ENCODE measurements at places on chromosomes 6 and 20.

- no peak for DNase-seq
These were observed 67.3 kb downstream of the SCML4 start for GRCh38 chr6:107756660-107757355.

DNA sequence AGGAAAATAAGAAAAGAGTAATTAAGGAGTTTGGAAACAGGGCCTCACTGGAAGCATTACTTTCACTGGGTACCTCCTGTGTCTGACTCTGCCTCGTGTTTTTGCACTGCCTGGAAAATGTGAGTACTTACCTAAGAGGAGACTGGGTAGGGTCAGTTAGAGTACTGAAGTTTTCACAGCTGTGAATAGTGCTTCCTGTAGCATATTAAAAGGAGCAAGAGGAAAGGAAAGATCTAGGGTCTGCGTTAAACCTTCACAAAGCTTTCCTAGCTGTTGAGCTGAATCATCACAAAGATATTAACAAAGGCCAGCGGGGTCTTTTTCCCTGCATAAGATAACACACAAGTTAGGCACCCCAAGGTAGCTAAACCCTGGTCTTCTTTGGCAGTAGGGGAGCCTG, 82.3 kb downstream of the MLIP start:
- DNase-seq: no peak

DNA sequence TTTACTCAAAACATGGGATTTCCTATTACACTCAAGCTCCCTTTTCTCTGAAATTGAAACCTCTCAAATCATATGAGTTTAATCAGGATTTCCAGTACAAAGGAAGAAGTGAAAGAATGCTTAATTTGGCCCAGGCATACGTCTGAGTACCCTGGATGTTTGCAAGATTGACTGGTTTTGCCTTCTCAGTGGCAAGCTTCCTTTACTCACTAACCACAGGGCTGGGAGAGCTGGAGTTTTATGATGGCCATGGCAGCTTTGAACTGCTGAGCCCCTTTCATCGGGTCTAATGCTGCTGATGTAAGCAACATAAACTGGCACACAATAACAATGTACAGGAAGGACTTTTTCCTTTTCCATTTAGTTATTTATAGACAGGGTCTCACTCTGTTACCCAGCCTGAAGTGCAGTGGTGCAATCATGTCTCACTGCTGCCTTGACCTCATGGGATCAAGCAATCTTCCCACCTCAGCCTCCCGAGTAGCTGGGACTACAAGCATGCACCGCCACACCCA, 194.8 kb downstream of the SLC35F1 start:
- no peak for DNase-seq

GRCh38 chr20:40815156-40816038, 126.4 kb upstream of the MAFB start:
- DNase-seq: no peak

- DNase-seq: peak; percentile 85
These were observed 178.2 kb downstream of the FOXC1 start for GRCh38 chr6:1787894-1788293.

DNA sequence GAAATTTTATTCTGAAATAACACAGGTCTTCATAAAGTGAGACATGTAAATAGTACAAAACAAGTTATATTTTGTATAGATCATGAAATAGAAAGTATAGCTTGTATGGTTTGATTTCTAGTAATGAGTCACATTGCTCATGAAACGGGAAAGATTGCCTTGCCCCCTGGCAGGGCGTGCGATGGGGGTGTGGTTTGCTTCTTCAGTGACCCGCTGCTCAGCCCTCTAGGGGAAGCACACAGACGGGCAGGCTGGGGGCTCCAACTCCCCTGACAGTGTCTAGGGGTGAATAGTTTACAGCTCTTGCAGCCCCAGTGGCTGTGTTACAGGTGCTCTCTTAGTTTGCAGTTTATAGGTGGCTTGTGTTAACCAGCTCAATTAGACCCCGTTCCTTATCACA, 170.5 kb upstream of the RGS17 start:
- DNase-seq: no peak

DNA sequence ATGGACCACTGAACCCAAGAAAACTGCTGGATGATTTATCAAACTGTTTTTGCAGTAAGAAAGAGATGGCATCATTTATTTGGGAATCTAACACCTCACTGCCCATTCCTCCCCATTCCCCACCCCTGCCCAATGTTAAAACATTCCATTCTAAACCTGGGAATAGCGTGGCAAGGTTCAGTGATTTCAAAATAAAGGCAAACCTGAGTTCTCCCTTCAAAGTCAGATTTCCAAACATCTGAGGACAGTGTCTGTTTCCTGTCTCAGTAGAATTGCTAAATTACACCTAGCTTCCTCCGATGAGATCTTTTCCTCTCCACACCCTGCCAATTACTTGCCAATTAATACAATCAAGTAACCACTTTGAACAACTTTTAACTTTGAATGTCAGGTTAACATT, 127.4 kb upstream of the ARMC2 start:
- no peak for DNase-seq

DNA sequence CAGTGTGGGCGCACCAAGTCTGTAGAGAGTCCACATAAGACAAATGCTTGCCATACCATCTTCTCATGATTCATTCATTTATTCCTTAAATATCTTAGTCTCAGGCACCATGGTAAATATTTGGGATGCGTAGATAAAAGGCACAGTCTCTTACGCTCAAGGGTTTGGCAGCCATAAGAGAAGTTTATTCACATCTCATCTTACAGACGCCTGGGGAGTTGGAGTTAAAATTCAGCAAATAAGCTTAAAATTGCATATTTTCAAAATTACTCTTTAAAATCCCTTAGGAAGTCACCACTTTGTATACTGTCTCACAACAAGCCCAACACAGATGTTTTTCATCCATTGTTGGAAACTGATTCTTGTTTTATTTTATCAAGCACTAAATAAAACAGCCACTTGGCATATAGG, 363.3 kb downstream of the KIF16B start:
- DNase-seq: no peak

GRCh38 chr20:17590245-17590644, 20.4 kb downstream of the DSTN start:
- DNase-seq: no peak

DNA sequence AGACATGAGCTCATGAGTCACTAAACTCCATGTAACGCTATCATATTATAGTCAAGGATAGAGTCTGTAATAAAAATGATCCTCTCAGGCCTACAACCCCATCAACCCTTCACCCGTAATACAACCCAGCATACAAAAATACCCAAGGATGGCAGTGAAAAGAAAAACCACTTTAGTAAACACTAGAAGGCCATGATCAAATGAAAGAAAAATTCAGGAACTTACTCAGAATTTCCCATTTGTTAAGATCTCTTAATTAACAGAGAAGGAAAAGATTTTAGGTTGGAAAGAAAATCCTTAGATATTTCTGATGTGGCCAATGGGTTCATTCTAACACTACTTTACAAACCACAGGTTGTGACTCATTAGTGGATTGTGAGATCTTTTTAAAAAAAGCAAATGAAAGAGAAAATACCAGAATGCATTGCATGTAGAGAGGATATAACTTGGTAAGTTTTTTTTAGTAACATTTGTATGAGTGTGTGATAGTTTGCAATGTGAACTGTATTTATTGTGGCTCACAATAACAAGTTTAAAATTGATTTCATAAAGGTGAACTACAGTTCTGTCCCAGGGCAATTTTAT, 8.0 kb upstream of the UBE2J1 start:
- DNase-seq: peak; percentile 55

DNA sequence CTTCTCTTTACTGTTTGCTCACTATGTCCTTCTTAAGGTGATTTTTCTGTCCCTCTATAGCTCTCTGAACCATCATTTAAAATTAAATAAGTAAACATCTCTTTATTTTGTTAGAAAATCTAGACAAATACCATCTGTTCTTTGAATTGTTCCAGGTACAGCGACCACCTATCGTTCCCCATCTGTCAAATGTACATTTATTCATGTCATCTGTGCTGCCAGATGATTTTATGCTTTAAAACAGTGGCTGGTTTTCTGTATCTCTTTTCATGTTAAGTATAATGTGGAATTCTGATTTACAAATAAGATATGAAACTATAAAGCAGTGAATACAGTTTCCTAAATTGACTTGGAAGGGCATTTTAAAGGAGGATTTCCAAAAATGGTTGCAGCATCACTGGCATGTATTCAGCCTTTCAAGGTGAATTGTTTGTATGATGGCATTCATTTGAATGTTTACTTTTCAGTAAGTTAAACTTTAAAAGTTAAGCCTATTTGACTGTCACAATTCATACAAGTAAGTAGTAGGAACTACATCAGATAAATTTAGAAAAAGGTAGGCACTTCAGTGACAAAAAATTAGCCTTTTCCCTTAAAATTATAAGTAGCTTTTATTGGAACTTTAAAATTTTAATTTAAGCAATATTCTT, 92.6 kb upstream of the CLVS2 start:
- no peak for DNase-seq

DNA sequence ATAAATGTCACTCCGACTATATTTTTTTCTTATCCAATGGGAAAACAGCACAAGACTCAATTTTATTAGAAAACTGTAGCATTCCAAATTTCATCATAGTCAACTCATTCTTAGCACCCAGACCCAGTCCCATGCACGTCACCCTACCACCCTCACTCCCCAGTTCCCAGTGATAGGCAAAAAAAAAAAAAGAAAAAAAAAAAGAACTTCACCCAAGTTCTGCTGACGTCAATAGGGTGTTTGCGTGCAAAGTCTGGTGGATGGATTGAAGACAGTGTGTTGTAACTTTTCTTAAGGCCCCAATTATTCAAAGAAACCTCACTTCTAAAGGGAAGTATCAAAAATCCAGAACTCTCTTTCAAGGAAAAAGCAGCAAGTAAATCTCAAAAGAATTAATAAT, 213.9 kb upstream of the PRDM1 start:
- no peak for DNase-seq

GRCh38 chr6:153081914-153082313, 49.2 kb downstream of the RGS17 start:
- no peak for DNase-seq

GRCh38 chr20:25064561-25065071, 6.7 kb upstream of the ACSS1 start:
- no peak for DNase-seq

GRCh38 chr20:50107086-50107660, 5.8 kb downstream of the UBE2V1 start:
- no peak for DNase-seq

DNA sequence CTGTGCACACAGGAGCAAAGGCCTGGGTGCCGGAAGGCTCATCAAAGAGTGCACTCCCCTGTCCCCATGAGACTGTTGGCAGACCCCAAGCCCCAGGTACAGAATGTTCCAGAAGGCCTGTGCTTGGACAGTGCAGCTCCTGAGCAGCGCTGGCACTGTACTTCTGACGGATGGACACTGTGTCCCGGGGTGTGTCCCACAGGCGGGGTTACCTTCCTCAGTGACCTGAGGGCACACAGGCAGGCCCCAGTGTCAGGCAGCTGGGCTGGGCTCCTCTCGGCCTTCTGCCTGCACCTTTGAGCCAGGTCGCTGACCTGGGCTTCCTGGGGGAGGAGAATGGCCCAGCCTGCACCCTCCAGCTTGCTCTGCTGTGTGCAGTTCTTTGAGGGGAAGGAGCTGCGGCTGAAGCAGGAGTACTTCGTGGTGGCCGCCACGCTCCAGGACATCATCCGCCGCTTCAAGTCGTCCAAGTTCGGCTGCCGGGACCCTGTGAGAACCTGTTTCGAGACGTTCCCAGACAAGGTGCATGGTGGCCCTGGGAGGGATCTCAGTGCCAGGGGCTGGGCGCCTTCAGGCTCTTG, 30.1 kb downstream of the PYGB start:
- DNase-seq: no peak

GRCh38 chr6:169935348-169935718, 183.9 kb downstream of the ERMARD start:
- DNase-seq: no peak

DNA sequence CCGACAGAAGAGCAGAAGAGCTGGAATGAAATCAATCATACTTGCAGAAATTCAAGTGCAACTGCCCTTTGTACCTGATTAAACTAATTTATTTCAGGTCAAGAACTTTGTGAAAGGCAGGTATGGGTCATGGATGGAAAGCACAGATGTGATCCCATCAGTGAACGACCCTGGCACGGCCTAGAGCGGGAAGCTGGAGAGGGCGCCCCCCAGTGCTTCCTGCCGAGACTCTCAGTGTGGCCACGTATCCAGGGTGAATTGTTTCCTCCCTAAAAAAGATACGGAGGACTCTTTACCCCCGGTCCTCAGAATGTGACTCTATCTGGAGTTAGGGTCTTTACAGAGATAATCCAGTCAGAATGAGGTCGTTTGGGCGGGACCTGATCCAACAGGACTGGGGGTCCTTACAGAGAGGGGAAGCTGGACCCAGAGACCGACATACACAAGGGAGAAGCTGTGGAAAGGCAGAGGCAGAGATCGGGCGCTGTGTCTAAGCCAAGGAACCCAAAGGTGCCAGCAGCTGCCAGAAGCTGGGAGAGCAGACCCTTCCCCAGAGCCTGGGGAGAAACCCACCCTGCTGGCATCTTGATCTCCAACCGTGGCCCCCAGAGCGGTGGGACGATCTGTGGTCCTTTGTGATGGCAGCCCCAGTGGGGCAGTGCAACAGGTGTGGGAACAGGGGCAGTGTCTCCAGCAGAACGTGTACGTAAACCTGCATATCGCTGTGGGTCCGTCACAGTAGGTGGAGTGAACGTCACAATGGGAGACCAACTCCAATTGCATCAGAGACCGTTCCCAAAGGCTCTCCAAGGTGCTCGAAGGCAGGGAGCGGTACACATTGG, 91.9 kb downstream of the TAF4 start:
- no peak for DNase-seq

DNA sequence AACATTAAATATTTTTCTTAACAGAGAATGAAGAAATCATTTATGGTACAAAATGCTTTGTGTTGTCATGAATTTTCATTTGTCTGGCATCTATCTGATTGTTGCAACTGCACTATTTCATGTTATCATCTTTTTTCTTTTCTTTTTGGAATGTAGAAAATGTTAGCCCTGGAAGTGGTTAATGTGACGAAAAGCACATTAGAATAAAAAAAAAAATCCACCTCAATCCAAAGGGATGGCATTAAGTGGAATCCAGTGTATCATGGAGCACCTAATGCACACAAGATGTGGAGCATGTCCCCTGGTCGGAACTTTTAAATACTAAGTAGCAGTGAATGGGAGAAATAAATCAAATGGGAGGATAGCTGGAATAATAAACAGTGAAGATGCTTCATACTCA, 172.9 kb upstream of the MCHR2 start:
- peak; percentile 16 for DNase-seq

DNA sequence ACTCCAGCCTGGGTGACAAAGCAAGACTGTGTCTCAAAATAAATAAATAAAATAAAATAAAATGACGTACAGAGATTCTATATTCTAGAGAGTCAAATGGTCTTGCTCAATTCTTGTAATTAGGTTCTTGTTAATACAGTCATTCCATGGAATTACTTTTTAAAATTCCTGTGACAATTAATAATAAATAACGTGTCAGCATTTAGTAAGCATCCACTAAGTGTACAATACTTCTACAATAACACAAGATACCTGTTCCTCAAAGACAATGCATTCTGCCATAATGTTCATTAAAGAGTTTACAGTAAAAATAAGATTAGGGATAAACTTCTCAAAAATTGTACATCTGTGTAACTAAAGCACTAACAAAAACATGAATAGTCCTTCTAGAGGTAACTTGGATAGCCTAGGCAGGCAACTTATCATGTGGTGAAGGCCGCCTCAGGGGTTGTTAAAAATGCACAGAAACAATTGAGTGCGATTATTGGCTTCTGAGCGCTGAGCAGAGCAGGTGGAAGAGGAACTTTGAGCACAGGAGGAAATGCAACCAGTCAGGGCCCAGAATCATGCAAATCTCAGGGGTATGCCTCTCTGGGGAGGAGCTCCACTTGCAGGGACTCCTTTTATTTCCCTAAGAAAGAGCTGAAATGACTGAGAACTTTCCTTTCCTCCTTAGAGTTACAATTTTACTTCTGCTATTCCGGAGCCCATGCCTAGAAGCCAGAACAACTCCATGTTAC, 37.1 kb downstream of the QRSL1 start:
- DNase-seq: no peak
